NCI-H1092 (cell line): ENCODE measurements at places on chromosomes 13 and 19.

DNA sequence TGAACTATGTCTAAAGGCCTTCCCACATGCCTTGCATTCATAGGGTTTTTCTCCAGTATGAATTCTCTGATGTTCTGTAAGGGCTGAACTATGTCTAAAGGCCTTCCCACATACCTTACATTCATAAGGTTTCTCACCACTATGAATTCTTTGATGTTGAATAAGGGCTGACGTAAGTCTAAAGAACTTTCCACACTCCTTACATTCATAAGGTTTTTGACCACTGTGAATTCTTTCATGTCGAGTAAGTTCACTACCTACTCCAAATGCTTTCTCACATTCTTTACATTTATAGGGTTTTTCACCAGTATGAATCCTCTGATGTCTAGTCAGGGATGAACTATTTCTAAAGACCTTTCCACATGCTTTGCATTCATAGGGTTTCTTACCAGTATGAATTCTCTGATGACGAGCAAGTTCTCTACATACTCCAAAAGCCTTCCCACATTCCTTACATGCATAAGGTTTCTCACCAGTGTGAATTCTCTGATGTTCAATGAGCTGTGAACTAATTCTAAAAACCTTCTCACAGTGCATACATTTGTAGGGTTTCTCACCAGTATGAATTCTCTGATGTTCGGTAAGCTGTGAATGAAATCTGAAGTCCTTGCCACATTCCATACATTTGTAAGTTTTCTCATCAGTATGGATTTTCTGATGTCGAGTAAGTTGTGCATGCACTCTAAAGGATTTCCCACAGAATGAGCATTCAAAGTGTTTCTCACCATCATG lies 19.1 kb upstream of the ZNF260 start:
- DNase-seq, result no peak

DNA sequence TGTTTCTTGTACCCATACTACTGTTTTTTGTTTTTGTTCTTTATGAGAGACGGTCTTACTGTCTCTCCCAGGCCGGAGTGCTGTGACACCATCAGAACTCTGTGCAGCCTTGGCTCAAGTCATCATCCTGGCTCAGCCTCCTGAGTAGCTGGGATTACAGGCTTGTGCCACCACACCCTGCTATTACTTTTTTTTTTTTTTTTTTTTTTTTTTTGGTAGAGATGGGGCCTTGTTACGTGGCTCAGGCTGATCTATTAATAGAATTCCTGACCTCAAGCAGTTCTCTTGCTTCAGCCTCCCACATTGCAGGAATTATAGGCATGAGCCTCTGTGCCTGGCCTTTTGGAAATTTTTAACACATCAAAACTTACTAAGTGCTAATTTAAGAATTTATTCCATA lies 2.9 kb upstream of the ZNF304 start:
- DNase-seq, result no peak

GRCh38 chr19:13262450-13262849 lies 112.2 kb downstream of the IER2 start:
- DNase-seq, result no peak

- no peak for DNase-seq
Measured at GRCh38 chr13:54029720-54030119, 1001.1 kb downstream of the OLFM4 start.

DNA sequence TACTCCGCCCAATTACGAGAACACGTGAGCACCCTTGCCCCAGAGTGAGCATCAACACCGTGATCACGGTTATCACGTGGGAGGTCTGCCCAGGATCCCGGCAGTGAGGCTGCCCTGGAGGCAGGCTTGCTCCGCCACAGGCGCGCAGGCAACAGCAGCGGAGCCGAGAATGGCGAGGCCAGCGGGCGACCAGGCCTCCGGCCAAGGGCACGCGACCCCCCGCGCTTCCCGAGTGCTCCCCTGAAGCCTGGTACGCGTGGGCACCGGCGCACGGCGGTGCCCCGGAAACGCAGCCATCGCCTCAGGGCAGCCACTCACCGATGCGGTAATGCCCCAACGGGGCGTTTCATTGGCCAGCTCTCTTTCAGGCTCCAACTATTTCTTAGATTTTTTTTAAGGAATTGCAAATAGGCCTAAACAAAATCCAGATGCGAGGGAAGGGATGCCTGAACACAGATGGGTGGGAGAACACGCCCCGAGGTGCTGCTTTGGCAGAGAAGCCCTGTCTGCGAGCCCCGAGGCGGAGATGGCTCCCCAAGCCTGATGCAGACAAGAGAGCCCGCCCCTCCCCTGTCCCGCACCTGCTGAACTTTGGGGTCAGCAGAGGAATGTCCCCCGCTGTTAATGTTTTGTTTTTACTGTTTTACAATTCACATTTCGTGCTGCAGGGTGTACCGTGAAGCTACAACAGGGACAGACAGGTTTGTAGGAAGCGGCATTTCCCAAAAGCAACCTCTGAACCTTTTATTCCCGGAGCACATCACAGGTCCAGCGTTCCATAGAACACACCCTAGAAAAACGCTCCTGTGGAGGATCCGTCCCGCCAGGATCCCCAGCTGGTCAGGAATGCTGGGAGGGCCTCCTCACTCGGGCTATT lies 132.7 kb downstream of the ZDHHC20 start:
- DNase-seq, result no peak

- DNase-seq, result no peak
Measured at GRCh38 chr13:91902291-91902690, 503.9 kb downstream of the GPC5 start.

- DNase-seq, result no peak
Measured at GRCh38 chr13:109725297-109725696, 61.1 kb downstream of the IRS2 start.

DNA sequence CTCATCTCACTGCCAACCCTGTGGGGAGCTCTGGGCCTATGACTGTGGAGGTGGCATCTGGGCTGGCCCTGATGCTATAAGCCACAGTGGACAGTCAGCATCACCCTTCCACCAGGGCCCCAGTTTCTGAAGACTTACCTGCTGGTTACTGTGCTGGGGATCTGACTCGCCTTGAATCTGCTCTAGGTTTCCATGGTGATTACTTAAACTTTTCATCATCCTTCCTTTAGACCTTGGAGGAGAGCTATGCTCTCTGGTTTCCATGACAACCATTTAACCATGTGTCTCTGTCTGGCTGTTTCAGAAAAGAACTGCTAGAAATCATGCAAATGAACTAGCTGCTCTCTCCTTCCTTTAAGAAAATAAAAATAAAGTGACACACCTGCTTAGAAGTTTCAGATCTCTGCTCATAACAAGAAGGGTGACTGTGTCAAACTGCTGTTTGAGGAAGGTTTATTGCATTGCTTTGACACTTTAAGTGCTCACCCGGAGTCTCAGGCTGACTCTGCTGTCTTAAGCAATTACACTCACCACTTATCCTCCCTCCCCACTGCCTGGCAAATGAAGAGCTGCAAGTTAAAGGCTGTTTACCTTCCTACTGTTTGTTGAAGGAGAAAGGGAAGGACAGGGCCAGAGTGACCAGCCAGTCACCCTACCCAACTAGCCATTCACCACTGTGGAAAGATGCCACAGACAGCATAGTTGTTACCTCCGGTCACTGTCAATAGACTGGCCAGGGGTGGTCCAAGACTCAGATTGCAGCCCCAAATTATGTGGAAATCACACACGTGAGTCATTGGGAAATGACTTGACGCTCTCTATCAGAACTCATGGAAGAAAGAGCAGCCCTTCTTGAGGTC lies 87.6 kb downstream of the HSPH1 start:
- DNase-seq, result no peak

GRCh38 chr13:110186231-110186855 lies 120.6 kb downstream of the COL4A1 start:
- DNase-seq, result no peak

- DNase-seq, result no peak
Measured at GRCh38 chr13:109819874-109820273, 33.5 kb upstream of the IRS2 start.

- DNase-seq, result no peak
Measured at GRCh38 chr19:46250076-46250735, 20.7 kb downstream of the IGFL1 start.

- DNase-seq, result no peak
Measured at GRCh38 chr19:15330801-15331418, 1.4 kb downstream of the BRD4 start.

DNA sequence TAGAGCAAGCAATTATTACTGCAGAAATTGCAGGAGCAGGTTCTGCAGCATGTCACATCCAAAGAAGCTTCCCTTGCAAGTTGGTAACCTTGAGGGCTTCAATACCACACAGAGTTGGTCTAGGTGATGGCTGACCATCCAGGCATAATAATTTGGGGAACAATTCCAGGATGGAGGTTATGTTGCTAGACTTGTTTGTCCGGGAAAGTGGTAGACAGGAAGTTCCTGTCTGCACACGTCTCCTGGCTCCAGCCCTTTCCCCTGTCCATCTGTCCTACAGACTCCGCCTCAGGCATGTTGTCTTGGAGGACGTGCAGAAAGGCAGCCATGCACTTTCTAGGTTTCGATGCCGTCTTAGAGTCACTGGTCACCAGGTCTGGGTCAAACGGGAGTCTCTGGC lies 26.0 kb downstream of the DPRX start:
- no peak for DNase-seq

DNA sequence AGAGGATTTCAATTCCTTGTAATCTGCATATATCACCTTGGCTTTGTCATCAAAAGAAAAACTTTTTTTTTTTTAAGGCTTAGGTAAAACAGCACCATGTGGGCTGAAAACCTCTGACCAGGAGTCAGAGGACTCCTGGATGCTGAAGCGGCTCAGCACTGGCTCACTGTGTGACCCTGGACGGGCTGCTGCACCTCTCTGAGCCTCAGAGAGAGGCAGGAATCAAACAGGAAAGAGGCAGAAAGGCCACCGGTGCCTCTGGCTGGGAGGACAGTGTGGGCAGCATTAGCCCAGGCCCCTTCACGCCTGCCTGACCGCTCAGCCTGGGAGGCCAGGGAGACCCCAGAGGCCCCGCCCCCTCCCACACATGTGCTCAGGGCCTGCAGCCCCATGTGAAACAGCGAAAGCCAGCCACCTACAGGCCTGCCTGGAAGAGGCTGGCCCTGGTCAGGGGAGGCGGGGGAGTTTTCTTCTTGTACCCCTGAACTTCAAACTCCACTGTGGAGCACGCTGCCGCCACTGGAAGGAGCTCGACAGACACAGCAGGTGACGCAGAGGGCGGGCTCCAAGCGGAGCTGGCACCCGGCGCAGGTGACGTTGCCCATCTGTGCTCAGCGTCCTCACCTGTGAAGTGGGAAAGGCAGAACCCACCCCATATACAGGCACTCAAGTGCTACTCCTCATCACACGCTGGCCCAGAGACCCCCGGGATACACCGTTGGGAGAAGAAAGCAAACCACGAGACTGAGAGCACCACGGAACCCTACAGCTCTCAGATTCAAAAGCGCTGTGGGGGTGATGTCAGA lies 39.7 kb downstream of the MLLT1 start:
- no peak for DNase-seq

DNA sequence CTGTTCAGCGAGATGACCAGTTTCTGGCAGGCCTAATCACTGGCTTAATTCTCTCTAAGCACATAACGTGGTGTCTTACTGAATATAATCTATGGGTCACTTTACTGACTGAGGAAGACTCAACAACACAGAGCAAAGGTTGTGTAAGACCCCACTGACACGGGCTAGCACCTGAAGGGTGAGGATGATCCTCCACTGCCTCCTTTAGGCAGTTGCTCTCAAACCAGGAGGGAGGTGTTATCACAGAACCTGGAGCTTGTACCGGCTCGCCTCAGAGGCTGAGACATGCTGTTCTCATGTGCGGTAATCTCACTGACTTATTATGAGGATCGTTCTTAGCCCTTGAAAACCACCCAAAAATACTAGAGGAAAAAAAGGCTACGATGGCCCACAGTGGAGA lies 28.3 kb downstream of the RCBTB2 start:
- no peak for DNase-seq

GRCh38 chr19:46670813-46671212 lies 9.8 kb upstream of the DACT3 start:
- DNase-seq, result no peak
